ENCODE measurements at places on chromosomes 13 and 19.

GRCh38 chr13:23472189-23472588, 38.7 kb upstream of the SACS start:
- no peak for DNase-seq

DNA sequence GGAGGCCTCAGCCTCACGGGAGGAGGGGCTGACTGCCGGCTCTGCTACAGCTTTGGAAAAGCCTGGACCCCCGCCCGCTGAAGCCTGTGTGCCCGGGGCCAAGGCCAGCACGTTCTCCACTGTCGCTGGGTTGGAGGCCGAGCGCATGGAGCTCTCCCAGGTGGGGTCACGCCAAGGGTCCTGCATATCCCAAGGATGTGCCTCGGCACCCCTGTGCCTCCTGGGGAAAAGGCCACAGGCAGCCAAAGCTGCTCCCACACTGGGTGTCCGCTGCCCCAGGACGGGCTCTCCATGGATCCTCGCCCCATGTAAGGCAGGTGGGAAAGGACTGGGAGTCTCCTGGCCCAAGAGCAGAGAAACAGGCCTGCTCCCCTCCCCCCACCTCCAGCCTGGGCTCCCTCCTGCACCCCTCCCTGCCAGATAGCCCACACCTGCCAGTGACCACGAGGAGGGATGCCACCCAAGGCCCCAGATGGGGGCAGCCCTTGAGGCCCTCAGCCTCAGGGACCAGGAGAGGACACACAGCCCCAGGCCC, 64.0 kb downstream of the MLLT1 start:
- no peak for DNase-seq

DNA sequence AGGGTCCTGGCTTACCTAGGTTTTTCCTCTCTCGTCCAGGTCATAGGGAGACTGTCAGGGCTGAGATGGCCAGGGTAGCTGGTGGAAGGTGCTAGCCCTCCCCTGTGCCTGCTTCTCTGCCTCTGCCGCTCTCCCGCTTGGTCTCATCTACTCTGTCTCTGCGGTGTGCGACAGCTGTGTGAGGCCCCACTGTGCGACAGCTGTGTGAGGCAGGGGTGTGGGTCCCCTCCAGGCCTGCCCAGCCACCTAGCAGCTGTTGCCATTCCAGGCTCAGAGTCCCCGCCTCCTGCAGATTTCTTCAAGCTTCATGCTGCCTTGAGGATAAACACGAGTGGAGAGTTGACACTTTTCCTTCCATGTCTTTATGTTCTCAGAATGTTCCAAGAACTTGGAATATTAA, 53.0 kb downstream of the ARHGEF7 start:
- no peak for DNase-seq

- no peak for DNase-seq
These were observed 991.2 kb downstream of the UQCRFS1 start for GRCh38 chr19:28221736-28222135.

GRCh38 chr13:85976242-85976641, 177.0 kb upstream of the SLITRK6 start:
- no peak for DNase-seq

All from hematopoietic multipotent progenitor cell treated with erythropoietin and hydrocortisone succinate and interleukin-3 and kit ligand, for 15 days (in vitro differentiated cells).